ENCODE measurements at places on chromosomes 13 and 19.

GRCh38 chr19:46839752-46840497 is 10.7 kb downstream of the AP2S1 start:
- DNase-seq: no peak

DNA sequence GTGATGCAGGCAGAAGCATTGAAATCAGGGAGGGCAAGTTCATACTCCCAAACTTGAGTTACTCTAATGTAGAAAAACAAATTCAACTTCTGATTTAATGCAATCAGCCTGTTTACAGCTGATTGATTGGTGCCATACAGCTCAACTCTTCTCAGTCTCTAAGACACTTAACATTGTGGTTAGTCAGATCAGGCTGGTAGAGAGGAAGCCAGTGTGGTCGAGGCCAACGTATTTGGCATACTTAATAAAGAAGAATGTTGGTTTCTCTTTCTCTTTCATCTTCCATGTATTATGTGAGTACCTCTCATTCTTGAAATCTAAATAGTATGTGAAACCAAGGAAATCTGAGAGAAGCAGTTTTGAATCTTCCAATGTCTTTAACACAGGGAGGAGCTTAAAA is 255.0 kb upstream of the SLITRK1 start:
- DNase-seq: no peak

- peak; percentile 70 for DNase-seq
Measured at GRCh38 chr19:2391118-2391725, 31.2 kb downstream of the TMPRSS9 start.

- DNase-seq: no peak
Measured at GRCh38 chr13:24670961-24671381, 9.2 kb upstream of the ATP12A start.

DNA sequence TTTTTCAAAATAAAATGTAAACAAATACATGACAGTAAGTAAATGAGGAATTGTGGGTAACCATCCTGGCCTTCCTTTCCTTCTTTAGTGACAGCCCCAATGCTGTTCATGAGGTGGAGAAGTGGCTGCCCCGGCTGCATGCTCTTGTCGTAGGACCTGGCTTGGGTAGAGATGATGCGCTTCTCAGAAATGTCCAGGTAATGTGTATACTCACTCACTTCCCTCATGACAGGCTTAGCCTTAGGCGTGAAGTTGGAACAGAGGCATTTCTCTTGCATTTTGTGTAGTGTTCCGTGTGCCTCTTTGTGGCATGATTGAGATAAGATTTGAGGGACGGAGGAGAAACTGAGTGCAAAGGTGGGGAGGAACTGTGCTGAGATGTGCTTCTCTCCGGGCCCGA is 12.0 kb downstream of the NAXD start:
- no peak for DNase-seq

DNA sequence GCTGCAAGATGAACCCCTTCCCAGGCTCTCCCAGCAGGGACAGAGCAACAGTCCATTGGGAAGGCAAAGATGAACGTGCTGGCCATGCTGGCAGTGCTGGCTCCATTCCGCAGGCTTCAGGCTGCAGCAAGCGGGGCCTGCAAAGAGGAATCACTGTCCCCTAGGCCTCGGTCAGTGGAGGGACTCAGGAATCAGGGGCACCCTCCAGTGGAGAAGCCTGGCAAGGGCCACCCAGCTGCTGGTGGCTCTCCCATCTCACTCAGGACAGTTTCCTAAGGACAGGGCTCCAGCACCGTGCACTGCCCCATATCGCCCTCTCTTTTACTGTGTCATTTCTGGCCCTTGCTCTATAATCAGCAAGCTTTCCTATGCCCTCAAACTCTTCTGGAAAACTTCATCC is 498.6 kb downstream of the EFNB2 start:
- DNase-seq: no peak
